T-cell (primary cell): ENCODE measurements at places on chromosomes 7 and 10. TPM values are rescaled to one million over a fixed set of nuclear protein-coding genes. Genes with fewer than 3 reads are reported as not detected.

Gene HOXA6
- total RNA-seq = not detected

Gene PNLIPRP3
- not detected for total RNA-seq

Gene MUC3A
- not detected for total RNA-seq

Gene TSPAN15
- total RNA-seq = 8.2 TPM

Gene WDFY4
- 2.9 TPM for total RNA-seq

Gene NCF1
- 8.7 TPM for total RNA-seq

Gene KLF14
- total RNA-seq = not detected

- no peak overlapping the region for H3K4me3 ChIP-seq
- H3K27ac ChIP-seq = no peak overlapping the region
- H3K4me1 ChIP-seq = no peaks in the 10 kb centered on the region
- DNase-seq = no peak
- H3K36me3 ChIP-seq = no peaks in the 10 kb centered on the region
Measured at GRCh38 chr10:2874963-2875362, 192.4 kb upstream of the PFKP start.

DNA sequence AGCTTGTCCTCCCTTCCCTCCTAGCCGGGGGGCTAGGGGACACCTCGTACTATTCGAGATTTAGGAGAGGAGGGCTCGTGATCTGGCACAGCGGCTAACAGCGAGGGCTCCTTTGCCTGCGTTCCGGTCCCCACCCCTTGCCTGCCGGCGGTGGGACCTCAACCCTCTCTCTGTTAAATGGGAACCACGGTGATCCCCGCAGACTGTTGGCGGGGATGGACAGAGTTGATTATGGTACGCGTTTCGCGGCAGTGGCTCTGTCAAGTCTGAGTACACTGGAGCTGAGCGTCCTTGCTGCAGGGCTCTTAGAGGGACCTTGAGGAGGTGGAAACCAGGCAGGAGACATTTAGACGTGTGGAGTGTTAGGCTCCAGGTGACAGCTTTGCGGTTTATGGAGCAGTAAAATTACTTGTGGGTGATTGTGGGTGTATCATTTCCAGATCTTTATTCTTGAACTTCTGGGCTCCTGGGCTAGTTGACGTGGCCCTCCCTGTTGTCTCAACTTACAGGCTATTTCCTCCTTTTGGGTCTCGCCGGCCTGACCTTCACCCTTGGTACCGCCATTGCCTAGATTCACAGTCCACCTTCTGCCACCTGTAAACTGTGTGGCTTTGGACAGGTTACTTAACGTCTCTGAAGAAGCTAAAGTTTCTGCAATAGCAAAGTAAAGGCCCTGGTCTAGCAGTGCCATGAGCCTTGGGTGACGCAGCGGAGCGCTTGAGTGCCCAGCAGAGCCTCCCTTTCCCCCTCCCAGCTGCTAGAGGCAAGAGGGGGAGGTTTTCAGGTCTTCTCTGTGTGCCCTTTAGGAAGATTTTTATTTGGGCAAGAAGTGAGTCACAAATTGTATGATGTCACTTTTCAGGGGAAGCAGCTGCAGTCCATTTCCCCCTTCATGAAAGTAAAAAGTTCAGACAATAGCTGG is 739 bp downstream of the CASP7 start:
- H3K27ac ChIP-seq = peak overlapping the region; percentile 92
- peak; percentile 6 for DNase-seq
- peak overlapping the region; percentile 100 for H3K4me3 ChIP-seq
- peaks cover 22% of the 10 kb centered on the region for H3K4me1 ChIP-seq
- H3K27me3 ChIP-seq = no peaks in the 10 kb centered on the region

DNA sequence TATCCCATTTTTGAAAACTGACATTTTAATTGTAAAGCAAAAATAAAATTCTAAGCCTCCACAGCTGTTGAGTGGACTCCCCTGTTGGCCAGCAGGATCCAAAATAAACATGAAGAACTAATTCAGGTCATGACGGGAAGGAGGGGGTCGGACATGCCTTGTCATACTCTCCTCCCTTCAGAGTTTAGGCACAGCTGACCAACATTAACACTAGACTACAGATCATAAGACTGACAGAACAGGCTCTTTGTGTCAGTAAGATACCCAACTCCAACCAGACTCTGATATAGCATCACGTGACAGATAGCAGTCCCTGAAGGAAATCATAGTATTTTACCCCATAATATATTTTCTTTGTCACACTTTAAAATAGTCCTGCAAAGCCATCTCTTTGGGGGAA is 20.9 kb upstream of the ZNF12 start:
- H3K36me3 ChIP-seq = no peaks in the 10 kb centered on the region
- peaks cover 23% of the 10 kb centered on the region for H3K4me1 ChIP-seq
- no peak for DNase-seq
- no peaks in the 10 kb centered on the region for H3K27me3 ChIP-seq
- H3K4me3 ChIP-seq = no peak overlapping the region
- no peak overlapping the region for H3K27ac ChIP-seq

DNA sequence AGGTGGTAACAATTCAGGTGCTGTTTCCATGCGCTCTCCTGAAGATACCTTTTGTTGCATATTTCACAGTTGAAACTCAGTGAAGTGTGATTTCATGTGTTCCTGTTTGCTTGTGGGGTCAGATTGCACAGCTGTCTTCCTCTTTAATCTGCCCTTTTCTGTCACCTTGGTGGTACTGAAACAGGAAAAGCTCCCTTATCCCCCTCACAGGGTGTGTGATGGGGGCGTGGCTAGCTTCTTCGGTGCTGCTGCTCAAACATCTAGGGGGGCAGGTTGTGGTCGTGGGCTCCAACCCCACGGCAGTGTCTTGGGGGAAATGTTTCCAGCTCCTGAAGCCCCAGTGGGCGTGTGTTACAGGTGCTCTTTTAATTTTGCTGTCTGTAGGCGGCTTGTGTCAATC is 107.4 kb upstream of the KLF14 start:
- no peaks in the 10 kb centered on the region for H3K36me3 ChIP-seq
- H3K27ac ChIP-seq = no peak overlapping the region
- H3K4me1 ChIP-seq = peaks cover 10% of the 10 kb centered on the region
- DNase-seq = no peak

GRCh38 chr7:45543473-45543872 is 30.7 kb upstream of the ADCY1 start:
- no peak for DNase-seq
- no peak overlapping the region for H3K4me3 ChIP-seq
- H3K36me3 ChIP-seq = no peaks in the 10 kb centered on the region
- no peaks in the 10 kb centered on the region for H3K27me3 ChIP-seq
- no peaks in the 10 kb centered on the region for H3K4me1 ChIP-seq

GRCh38 chr10:117421985-117422384 is 46.7 kb upstream of the PDZD8 start:
- DNase-seq = no peak
- no peaks in the 10 kb centered on the region for H3K27me3 ChIP-seq
- no peak overlapping the region for H3K27ac ChIP-seq
- H3K36me3 ChIP-seq = no peaks in the 10 kb centered on the region
- no peaks in the 10 kb centered on the region for H3K4me1 ChIP-seq

DNA sequence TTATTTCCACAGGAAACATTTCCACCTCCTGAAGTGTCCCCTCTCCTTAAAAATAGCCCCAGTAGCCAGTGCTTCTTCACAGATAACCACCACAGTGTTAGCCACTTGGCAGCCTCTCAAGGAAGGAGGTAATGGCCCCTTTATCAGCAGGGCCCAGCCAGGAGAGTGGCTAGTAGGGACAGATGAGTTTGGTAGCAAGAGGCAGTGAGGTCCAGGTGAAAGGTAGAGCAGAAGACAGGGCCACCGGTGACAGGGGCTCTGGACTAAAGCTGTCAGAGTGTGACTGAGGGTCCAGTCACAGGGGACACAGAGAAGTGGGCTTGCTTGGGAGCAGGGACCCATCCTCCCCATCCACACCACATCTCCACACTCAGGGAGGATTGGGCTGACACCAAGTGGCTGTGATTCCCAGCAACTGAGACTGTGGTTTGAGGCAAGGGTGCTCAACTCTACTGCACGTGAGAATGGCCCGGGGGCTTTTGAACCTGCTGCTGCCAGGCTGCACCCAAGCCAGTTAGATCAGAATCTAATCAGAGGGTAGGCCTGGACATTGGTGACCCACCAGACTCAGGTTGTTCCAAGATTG is 52.2 kb downstream of the C10orf120 start:
- no peak overlapping the region for H3K27ac ChIP-seq
- DNase-seq = no peak
- no peaks in the 10 kb centered on the region for H3K4me1 ChIP-seq
- no peak overlapping the region for H3K4me3 ChIP-seq
- no peaks in the 10 kb centered on the region for H3K27me3 ChIP-seq
- H3K36me3 ChIP-seq = no peaks in the 10 kb centered on the region

DNA sequence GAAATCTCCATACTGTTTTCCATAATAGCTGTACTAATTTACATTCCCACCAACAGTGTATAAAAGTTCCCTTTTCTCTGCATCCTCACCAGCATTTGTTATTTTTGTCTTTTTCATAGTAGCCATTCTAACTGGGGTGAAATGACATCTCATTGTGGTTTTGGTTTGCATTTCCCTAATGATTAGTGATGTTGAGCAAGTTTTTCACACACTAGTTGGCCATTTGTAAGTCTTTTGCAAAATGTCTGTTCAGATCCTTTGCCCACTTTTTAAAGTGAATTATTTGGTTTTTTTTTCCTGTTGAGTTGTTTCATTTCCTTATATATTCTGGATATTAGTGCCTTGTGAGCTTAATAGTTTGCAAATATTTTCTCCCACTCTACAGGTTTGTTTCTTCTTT is 101.0 kb upstream of the NFE2L3 start:
- no peak for DNase-seq
- no peaks in the 10 kb centered on the region for H3K36me3 ChIP-seq
- H3K4me3 ChIP-seq = no peak overlapping the region
- H3K4me1 ChIP-seq = no peaks in the 10 kb centered on the region
- H3K27me3 ChIP-seq = no peaks in the 10 kb centered on the region
- H3K27ac ChIP-seq = no peak overlapping the region
